Heart left ventricle (tissue), 16 donors: ENCODE measurements at places on chromosomes 6 and 20. TPM values are rescaled to one million over a fixed set of nuclear protein-coding genes. Genes with fewer than 3 reads are reported as not detected.

DNA sequence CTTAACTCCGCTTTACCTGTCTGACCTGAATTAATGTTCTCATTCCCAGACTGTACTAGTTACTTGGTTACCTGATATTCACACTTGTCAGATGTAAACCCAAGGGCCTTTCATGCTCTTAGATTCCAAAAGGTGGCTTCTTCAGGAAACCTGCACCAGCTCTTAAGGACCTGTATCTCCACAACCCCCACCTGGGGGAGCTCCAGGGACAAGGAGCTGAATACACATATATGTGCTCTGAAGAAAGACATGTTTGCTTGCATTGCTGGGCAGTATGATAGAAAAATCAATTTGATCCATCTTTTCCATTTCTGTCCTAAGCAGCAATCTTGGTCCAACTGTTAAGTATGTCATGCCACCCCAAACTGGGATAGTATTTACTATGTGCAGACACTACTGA lies 64.8 kb upstream of the POU3F2 start:
- H3K27me3 ChIP-seq = no peaks in the 10 kb centered on the region
- H3K36me3 ChIP-seq = no peaks in the 10 kb centered on the region
- no peaks in the 10 kb centered on the region for H3K4me1 ChIP-seq
- DNase-seq = no peak
- H3K27ac ChIP-seq = no peak overlapping the region
- no peak overlapping the region for H3K4me3 ChIP-seq

- peaks cover 6% of the 10 kb centered on the region for H3K4me1 ChIP-seq
- H3K4me3 ChIP-seq = no peak overlapping the region
- H3K36me3 ChIP-seq = no peaks in the 10 kb centered on the region
- no peak overlapping the region for H3K27ac ChIP-seq
Observed at GRCh38 chr20:20201639-20202038, 149.3 kb downstream of the CFAP61 start.

GRCh38 chr6:142207265-142207877 lies 60.3 kb downstream of the VTA1 start:
- H3K27ac ChIP-seq = no peak overlapping the region
- no peaks in the 10 kb centered on the region for H3K36me3 ChIP-seq
- no peaks in the 10 kb centered on the region for H3K27me3 ChIP-seq
- DNase-seq = no peak
- no peaks in the 10 kb centered on the region for H3K4me1 ChIP-seq

TUBB2B gene
- 1.1 TPM for total RNA-seq

THBD gene
- total RNA-seq = 70.9 TPM
